Smooth muscle cell of the brain vasculature (primary cell): ENCODE measurements at places on chromosomes 12 and 14.

DNA sequence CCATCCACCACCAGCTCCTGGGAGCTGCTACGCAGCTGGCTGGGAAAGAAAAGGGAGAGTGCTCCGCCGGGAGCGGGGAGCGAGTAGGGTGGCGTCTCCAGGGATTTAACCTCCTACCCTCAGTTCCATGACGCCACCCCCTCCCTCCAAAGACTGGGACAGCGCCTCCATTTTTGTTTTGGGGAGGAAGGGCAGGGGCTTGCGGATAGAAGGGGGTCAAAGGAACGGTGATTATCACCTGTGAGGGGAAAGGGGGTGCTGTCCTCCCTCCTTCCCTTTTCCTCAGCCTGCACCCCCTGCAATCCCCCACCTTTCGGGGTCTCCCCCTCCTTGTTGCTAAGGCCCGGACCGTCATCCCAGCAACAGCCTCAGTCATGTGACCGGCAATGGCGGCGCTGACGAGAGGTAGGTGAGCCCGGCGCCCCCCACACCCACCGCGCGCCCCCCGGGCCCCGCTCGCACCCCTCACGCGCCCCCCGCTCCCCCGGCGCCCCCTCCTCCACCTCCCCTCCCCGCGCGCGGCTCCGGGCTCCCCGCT lies at the start of gene DTX3:
Gene DTX3, plus strand, starts transcription at position 371 of the 538 bp plus-strand sequence. CDS start 1,694 bp downstream, outside the sequence.
- DNase-seq = no peak

- no peak for DNase-seq
Observed at GRCh38 chr12:19223695-19224094, 94.2 kb downstream of the PLEKHA5 start.

- no peak for DNase-seq
Observed at GRCh38 chr14:51738754-51739153, 87.0 kb downstream of the FRMD6 start.

GRCh38 chr14:96797582-96798349 lies 584 bp downstream of the VRK1 start:
- no peak for DNase-seq

GRCh38 chr14:82896476-82896875 lies 1362.8 kb upstream of the SEL1L start:
- DNase-seq = no peak

DNA sequence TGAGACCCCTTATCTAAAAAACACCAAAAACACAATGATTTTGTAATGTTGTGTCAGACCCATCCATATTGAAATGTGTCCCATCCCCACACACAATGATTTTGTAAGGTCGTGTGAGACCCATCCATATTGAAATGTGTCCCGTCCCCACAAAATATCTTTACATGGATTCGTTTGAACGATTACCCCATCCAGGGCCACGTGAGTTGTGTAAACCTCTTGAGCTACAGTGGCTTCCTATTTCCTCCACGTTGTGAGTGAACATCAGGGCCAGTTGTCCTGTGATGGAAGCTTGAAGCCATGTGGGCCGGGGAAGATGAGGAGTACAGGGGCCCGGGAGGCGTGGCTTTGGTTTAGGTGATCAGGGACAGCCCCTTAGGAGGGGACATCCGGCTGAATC lies 27.0 kb upstream of the ULK1 start:
- DNase-seq = no peak

GRCh38 chr12:12686472-12686871 lies 9.5 kb downstream of the GPR19 start:
- DNase-seq = no peak

DNA sequence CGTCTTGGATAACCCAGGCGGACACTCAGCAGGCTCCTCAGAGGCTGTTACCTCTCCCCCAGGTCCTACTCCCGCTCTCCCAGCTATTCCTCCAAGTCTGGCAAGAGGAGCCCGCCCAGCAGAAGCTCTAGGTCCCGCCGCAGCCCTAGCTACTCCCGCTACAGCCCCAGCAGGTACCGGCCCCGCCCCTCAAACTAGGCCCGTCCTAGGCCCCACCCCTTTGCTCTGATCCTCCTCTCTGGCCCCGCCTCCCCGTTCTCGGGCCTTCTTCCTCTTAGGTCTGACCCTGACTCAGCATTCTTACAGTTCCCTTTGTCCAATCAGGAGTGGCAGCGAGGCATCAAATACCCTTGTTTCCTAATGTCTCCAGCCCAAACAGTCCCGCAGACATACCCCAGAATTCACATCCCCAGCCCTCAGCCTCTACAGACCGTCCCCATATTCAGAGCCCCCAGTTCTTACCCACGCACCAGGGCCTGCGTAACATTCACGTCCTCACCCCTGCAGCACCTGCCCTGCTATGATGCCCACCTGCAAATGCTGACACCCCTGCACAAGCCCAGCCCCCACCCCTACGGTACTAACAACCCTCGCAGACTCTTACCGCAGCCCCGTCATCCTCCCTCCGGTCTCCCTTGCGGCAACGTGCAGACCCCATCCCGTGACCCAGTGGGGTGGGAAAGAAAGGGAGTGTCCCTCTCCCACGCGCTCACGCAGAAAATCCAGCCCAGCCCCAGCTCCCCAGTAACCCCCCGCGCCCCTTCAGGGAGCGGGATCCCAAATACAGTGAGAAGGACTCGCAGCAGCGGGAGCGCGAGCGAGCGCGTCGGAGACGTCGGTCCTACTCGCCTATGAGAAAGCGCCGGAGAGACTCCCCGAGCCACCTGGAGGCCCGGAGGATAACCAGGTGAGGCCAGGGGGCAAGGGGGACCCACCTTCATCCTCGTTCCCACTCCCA lies 25.0 kb upstream of the HSPB8 start:
- DNase-seq = no peak

DNA sequence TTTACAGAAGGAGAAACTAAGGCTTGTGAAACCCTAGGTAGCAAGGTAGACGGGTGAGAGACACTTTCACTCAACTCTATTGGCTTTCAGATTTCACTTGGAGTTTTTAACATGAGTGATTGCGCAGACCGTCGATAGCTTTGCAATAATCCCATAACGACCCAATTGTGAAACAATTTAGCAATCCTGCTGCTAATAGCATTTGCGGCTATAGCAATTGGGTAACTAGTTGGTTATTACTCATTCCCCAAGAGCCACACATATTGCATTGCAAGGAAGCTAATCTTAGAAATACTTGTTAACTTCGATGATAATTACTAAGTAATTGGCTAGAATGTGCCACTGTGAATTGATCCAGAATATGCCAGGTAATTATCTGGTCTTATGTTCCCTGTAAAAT lies 159.9 kb upstream of the NOS1 start:
- DNase-seq = no peak

DNA sequence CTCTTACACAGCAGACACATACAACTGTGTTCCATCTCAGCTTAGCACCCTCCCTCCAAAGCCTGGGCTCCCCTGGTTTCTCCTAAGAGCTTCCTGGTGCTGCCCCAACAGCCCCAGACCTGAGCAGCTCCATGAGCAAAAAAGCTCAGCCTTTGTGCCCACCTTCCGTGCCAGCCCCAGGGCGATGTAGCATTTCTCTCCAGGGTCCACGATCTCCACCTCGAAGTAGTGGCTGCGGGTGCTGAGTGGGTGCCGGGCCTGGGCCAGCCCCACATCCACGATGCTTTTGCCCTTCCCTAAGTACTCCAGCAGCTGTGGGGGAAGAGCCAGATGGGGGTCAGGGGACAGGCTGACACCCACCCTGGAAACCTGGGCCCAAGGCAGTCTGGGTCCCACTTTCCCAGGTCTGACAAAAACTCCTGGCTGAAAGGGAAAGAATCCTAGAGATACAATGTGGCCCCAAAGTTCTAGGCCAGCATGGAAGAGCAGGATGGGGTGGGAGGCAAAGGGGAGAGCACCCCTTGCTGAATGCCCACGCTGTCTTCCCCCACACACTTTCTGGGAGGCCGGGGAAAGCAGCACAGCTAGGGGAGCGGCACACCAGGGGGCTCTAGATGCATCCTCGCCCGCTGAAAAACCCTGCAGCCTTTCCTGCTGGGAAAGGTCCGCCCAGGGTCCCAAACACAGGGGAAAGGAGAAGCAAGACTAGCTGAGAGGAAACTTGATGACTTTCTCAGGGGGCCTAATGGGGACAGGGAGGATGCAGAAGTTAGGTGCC lies 11.0 kb downstream of the SPRYD3 start:
- DNase-seq = no peak

DNA sequence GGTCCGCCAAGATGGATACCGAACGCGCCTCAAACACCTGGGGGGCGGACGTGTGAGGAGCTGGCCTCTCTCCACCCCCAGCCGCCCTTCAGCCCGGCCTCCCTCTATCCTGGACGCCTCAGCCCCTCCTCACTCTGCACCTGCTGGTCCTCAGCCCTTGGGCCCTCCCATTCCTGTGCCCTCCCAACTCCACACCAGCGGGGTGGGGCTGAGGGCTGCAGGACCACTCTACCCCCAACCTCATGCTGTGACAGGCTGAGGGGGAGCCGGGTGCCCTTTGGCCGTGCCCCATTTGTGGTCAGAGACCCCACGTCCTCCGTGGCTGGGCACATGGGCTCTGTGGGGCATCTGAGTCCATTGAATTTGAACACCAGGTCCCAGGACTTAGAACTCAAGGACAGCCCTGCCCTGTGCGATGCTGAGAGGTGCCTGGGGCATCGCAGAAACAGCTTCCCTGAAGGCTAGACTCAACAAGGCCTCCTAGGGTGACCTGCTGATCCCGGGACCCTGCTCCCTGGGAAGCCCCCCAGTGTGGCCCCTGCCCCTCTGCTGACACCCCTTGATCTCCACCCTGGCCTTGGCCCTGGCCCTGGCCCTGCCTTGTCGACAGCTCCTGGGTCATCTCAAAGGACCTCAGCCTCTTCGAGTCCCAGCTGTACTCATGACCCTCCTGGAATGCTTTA lies 82.0 kb upstream of the SFSWAP start:
- no peak for DNase-seq

- DNase-seq = no peak
Observed at GRCh38 chr14:22107753-22108152, 434.1 kb upstream of the OR4E1 start.

GRCh38 chr14:22981876-22982476 lies 375 bp downstream of the AJUBA start:
- no peak for DNase-seq

GRCh38 chr14:56057071-56057741 lies 61.0 kb upstream of the PELI2 start:
- no peak for DNase-seq

GRCh38 chr12:89969093-89969492 lies 260.5 kb upstream of the ATP2B1 start:
- DNase-seq = no peak

- no peak for DNase-seq
Observed at GRCh38 chr14:60648249-60648933, 886 bp downstream of the SIX1 start.

DNA sequence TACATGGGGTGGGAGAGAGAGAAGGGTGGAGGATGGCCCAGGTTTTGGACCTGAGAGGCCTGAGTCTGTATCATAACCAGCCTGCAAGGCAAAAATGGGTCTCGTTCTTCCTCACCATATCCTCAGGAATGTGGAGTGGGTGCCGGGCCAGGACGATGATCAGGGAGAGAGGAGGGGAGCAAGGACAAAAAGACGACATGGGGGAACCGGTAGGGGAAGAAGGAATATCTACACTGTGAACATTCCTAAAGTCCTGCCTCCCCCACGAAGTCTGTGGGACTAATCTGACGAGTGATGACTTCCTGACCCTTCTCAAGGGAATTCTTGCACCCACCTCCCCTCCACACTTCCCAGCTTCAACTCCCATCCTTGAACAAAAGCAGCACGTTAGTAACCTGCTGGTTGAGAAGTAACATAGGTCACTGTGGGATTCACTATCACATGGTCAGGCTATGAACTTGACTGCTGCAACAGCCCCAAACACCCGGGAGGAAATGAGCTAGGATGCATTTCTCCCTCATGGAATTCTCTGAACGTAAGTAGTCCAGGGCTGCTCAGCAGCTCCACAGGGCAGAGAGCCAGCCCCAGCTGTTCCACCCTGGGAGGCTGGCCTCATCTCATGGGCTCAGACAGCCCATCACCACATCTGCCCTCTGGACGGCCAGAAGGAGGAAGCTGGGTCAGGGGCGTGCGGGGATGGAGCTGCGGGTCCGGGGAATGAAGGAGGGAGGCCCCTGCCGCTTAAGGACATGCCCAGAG lies 36.8 kb upstream of the VWF start:
- no peak for DNase-seq

- no peak for DNase-seq
Observed at GRCh38 chr12:69428351-69429073, 41.7 kb upstream of the FRS2 start.

GRCh38 chr14:37874429-37875109 lies 279.1 kb downstream of the TTC6 start:
- DNase-seq = peak; percentile 36

DNA sequence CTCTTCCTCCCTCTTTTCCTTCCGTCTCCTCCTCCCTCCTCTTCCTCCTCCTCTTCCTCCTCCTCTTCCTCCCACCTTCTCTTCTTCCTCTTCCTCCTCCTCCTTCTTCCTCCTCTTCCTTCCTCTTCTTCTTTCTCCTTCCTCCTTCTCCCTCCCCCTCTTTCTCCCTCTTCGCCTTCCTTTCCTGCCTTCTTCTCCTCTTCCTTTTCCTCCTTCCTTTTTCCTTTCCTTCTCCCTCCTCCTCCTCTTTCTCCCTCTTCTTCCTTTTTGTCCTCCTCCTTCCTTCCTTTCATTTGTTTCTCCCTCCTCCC lies 36.0 kb downstream of the MEG3 start:
- no peak for DNase-seq

DNA sequence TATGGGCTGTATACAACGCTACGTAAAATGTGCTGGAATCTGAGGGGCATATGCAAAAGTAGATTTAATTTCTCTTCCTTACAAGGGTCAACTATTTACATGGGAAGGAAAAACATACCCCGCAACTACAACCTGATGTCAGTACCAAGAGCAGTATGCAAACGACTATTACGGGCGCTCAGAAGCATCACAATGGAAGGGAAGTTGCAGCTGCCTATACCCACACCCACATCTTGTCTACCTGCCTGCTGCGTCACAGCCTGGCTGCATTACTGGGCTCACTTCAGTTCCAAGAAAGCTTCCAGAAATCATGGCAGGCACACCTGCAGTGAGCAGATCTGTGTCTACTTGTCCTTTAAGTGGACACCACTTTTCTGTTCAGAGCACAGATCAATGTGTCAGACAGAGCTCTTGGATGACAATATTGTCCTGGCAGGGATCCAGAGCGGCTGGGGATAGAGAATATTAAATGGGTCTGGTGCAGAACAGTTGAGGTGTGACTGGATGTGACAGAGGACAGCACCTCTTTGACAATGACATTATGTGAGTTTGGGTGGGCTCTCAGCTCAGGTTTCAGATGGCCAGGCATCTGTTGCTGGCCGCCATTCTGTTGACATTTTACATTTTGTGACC lies 41.5 kb upstream of the GNG2 start:
- DNase-seq = no peak
